ENCODE measurements at places on chromosomes 2 and 18. TPM values are rescaled to one million over a fixed set of nuclear protein-coding genes. Genes with fewer than 3 reads are reported as not detected.

OTX1 gene
- total RNA-seq, result 7.9 TPM

LRATD1 gene
- total RNA-seq, result 2.9 TPM

GRCh38 chr2:16622399-16622968, 43.1 kb downstream of the CYRIA start:
- no peak for DNase-seq

- peak; percentile 75 for DNase-seq
Observed at GRCh38 chr2:219448776-219449341, 14.2 kb downstream of the SPEG start.

DNA sequence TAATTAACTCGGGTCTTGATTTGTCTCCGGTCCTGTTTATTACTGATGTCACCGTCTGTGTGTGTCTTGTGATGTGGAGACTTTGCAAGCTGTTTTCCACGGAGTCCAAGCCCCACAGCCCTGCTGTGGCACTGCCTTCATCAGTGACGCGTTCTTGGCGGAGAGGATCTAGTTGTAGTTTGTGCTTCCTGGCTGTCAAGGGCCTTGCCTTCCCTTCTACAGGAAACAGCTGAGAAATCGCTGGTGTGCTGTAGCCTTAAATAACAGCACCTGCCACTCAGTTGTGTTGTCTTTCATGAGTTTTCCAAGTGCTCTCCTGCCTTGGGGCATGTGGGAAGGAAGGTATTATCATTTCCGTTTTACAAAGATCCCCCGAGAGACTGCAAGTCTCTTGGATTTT, 26.3 kb downstream of the CTIF start:
- DNase-seq, result no peak

DNA sequence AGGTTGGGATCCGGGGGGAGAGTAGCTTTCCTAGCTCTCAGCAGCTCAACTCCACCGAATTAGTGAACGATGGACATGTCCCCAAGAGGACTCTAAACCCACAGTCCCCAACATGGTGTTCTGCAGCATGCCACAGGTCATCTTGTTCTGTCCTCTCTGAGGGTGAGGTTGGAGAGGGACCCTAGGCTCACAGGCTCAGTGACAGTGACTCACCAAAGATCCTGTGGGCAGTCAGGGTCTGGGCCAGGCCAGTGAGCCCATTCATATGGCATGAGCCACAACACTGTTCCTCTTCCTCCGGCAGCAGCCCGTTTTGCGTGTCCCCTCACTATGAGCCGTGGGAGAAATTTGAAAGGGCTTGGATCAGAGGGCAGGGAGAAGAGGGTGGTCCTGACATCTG, 2.8 kb upstream of the SLC20A1 start:
- DNase-seq, result no peak

DNA sequence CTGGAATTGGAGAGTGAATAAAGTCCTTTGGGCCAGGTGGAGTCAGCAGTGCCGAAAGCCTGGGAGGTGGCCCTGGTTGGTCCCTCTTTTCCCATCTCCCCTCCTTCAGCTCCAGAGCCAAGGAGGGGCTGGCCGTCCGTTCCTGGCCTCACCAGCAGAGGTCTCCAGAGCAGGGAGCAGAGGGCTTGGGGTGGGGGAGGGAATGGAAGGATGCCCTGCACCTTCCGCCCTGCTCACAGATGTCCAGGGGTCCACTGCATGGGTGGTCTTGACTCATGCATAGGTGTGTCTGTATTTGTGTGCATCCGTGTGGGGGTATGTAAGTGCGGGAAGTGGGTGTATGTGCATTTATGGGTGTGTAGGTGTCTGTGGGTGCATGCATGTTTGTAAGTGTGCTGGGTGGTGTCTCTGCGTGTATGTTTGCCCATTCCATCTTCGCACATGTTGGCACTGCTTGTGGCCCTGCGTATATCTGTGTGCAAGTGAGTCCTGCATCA, 201.8 kb downstream of the ZFP36L2 start:
- peak; percentile 81 for DNase-seq

HTR2B gene
- total RNA-seq, result not detected

- DNase-seq, result no peak
Observed at GRCh38 chr2:231642631-231643494, 50.2 kb downstream of the TEX44 start.

DNA sequence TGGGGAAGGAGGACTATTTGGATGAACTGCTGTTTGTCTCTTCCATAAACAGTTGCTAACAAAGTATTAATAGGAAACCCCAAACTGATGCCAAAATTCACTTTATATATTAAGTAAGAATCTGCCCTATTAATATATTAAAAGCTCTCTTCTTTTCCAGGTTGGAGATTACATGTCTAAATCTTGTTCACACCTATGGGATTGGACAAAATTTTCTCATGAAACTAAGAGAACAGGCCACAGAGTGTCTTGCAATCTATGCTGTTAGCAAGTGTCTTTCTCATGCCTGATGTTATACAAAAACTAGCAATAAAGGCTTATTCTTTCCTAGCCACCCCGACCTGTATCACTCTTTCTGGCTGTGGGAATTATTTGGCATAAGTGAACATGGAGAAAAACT, 18.3 kb downstream of the ZEB2 start:
- DNase-seq, result no peak

SCTR gene
- total RNA-seq, result not detected

DNA sequence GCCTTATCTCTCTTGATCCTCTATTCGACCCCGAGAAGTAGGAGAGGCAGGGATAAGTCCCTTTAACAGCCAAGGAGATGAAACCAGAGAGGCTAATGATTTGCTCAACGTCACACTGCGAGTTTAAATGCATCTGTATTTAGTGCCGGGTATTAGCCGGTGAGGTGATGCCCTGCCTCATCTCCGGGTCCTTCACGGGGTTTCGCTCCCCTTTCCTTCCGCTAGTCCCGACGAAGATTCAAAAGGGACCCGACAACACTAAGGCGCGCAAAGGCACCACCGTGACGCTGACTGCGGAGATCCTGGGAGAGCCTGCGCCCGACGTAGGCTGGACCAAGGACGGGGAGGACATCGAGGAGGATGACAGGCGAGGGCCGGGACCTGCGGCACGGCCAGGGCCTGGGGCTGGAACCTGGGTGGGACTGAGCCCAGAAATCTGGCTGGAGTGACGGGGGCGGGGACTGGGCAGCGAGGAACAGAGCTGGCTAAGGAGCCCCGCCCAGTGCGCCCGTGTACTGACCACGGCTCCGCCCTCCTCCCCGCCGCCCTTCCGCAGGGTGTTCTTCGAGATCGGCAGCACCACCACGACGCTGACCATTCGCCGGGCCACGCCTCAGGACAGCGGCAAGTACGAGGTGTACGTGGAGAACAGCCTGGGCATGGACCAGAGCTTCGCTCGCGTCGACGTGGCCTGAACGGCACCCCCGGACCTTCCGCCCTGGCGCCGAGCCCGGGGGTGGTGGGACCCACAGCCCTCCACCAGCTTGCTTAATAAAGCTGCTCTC, 1.0 kb upstream of the GMPPA start:
- peak; percentile 76 for DNase-seq

DNA sequence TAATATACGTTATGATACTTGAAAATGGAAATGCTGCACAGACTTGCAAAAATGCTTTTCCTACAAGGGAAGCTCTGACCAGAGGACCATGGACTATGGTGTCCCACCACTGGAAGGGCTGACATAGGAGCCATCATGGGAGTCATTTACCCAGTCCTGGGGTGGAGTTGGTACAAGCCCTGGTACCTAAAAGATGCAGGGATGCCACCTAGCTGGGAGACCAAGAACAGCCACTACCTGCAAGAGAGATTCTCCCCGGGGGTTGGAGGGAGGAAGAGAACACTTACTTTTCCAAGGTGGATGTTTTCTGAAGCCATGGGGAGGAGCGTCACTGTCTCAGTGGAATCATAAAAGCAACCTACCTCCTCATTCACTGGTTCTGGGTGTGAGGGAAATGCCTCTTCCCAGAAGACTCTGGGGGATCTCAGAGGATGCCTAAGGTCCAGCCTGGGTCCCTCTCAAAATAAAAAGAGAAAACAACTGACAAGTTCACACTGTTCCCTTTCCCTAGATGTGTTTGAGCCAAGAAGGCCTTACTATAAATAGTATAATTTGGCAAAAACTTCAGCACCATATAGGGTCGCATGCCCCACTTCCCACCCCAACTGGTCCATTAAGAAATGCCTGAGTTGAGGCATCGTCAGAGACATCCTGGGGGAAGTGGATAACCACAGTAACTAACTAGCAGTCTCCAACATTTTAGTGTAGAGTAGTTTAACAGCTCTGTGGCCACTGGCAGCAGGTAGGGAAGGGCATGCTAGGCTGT, 39.9 kb downstream of the REEP1 start:
- no peak for DNase-seq

GALR1 gene
- not detected for total RNA-seq
